Fibroblast of skin of left quadriceps (primary cell): ENCODE measurements at places on chromosomes 2 and 18.

- no peak for DNase-seq
These were observed 24.0 kb upstream of the SLC39A10 start for GRCh38 chr2:195632856-195633572.

DNA sequence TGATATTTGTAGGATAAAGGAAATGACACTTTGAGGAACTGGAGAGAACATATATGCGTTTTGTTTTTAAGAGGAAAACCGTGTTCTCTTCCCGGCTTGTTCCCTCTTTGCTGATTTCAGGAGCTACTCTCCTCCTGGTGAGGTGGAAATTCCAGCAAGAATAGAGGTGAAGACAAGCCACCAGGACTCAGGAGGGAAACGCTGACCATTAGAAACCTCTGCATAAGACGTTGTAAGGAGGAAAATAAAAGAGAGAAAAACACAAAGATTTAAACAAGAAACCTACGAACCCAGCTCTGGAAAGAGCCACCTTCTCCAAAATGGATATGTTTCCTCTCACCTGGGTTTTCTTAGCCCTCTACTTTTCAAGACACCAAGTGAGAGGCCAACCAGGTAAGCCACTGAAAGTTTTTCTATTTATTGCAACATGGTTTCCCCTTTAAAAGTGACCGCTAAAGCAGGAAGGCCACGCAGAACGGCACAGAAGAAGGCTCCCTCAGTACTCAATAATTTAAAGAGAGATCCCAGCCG, 735 bp downstream of the NRP2 start:
- no peak for DNase-seq

GRCh38 chr2:120511947-120512710, 166.2 kb downstream of the INHBB start:
- no peak for DNase-seq

DNA sequence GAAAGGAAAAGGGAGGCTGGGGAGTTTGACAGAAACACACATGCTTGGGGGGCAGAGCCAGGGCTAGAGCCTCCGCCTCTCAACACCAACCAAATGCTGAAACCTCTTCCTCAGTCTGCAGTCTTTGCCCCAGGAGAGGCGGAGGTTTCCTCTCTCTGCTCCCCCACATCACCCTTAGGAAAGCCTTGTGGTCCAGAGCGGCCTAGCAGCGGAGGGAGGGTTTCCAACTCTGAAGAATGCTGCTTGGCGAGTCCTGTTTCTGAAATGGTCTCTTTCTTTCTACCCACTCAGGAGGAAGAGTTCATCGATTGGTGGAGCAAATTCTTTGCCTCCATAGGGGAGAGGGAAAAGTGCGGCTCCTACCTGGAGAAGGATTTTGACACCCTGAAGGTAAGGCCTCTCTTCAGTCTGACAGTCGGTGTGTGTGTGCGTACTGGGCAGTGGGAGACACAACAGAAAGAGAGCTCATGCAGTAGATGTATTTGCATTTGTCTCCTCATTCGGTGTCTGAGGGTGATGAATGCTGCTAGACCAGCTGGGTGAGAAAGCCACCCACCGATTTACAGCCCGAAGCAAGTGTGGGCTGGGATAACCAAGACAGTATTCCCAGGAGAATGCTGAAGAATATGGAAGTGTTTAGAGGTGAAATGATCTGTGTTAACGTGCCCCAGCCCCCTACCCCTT, 190.5 kb downstream of the DYSF start:
- no peak for DNase-seq

- no peak for DNase-seq
These were observed 32.5 kb downstream of the GAREM1 start for GRCh38 chr18:32438173-32438572.

- peak; percentile 70 for DNase-seq
These were observed 59.8 kb upstream of the IL1R1 start for GRCh38 chr2:102082571-102083392.

DNA sequence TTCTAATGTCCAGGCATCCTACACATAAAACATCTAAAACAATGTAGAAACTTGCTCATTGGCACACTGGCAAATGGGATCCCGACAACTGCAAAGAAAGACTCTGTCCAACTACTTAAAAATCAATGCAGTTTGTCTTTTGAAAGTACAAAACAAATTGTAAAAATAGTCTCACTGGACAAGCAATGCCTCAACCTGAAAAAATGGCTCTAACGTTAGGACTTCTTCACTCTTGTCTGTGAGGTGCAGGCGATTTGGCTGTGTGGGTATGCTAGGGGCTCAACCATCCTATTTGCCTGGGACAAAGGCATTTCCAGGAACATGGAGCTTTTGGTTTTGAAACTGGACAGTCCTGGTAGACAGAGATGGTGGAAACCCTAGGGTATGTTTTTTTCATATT, 10.7 kb downstream of the EFEMP1 start:
- DNase-seq = no peak

GRCh38 chr2:180761224-180761623, 219.2 kb upstream of the UBE2E3 start:
- peak; percentile 37 for DNase-seq

GRCh38 chr18:43279015-43279744, 1.9 kb upstream of the SYT4 start:
- no peak for DNase-seq

- no peak for DNase-seq
These were observed 83.8 kb downstream of the MGAT5 start for GRCh38 chr2:134337631-134338030.

DNA sequence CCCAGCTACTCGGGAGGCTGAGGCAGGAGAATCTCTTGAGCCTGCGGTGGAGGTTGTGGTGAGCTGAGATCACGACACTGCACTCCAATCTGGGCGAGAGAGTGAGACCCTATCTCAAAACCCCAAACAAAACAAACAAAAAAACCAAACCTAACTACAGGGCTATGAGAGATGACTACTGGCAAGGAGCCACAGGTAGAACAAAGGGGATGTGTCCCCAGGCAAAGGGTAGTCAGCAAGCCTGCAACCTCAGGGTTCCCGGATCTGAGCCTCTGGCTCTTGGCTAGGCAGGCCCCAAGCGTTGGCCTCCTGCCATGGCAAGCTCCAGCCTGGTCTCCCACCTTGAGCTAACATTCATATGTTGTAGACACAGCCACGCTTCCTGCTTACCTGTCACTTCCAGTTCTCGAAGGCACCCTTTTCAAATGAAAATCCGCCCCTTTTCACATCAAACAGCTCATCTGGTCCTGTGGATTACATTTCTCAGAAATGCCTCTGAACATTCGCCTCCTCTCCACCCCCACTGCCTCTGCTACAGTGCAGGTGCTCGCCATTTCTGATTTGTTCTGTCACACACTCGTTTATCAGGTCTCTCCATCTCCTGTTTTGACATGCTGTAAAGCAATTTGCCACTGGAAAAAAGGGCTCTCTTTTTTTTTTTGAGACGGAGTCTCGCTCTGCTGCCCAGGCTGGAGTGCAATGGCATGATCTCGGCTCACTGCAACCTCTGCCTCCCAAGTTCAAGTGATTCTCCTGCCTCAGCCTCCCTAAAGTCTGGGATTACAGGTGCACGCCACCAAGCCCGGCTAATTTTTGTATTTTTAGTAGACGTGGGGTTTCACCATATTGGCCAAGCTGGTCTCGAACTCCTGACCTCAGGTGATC, 13.1 kb upstream of the ACTR3 start:
- DNase-seq = no peak
